ENCODE measurements at places on chromosomes 7 and 10. TPM values are rescaled to one million over a fixed set of nuclear protein-coding genes. Genes with fewer than 3 reads are reported as not detected.

DNA sequence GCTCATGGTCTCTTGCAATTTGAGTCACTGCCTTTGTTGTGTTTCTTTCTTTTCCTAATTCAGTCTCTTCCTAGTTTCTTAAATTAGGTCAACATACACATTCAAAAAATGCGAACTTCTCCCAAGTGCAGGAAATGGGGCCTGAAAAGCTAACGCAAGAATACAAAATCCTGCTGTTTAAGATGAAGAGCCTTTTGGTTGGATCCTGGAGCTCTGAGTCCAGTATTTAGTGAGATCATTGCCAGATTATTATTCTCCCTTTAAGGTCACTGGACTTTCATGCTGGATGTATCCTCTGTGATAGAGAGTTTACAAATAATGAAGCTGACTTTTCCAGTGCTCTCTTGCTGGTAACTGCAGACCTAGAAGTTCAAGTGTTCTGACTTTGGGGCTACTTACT is 401.9 kb upstream of the MKI67 start:
- DNase-seq: no peak

ABCA13 gene
- 1.7 TPM for total RNA-seq

- DNase-seq: peak; percentile 37
Measured at GRCh38 chr7:78226059-78226719, 427.6 kb downstream of the PHTF2 start.

- DNase-seq: no peak
Measured at GRCh38 chr7:65967361-65968155, 14.5 kb downstream of the GUSB start.

- DNase-seq: no peak
Measured at GRCh38 chr10:113930482-113931057, 76.1 kb downstream of the NHLRC2 start.

DNA sequence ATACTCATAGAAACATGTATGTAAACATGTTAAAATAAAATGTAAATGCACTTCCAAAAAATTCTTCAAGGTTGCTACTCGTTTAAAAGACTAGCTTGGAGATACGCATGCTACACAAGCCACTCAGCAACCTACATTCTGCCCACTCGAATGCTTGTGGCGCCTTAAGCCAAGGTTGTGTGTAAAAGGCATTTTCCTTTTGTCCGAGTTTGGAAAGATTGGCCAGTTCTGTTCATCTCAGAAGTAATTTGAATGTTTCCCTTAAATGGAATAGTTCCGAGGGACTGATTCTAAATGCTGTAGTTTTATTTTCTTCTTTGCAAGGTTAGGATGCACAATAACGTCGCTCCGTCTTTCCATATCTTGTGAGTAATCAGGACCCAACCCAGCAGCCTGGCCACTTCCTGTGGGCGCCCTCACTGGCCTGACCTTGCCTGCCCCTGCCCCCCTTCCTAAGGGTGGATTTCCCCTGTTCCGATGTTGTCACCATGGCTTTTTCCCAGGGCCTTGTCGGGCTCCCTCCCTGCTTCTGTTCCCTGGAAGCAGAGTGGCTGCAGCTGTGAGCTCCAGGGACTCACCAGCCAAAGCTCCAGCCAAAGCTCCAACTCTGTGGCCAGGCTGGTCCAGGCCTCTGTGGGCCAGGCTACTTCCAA is 70.6 kb downstream of the PTPRE start:
- peak; percentile 93 for DNase-seq

DNA sequence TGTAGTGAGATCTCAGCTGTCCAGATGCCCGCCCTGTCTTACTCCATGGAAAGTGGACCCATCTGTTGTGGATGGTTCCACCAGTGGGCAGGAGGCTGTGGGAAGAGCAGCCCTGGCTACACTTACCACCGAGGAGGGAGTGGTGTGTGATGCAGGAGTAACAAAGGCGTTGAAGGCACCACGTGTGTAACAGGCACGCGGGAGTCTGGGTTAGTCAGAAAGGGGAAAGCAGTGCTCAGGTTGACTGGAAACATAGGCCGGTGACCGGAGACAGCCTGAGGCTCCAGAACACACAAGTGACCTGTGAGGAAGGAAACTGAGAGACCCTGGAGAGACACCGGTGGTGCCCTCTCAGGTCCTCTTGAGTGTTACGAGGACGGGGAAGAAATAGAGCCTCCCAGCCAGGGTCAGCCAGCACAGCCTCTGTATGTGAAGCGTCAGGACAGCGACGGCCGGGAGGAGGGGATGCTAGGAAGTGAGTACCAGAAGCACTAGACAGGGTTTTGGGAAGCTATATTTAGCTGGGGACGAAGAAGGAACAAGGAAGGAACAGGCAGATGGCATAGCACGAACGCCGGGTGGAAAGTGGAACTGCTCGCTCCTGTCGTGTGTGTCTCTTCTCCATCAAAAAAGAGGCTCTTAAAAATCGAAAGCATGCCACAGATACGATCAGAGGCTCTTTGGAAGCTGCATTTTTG is 51.7 kb downstream of the DAGLB start:
- DNase-seq: no peak

DNA sequence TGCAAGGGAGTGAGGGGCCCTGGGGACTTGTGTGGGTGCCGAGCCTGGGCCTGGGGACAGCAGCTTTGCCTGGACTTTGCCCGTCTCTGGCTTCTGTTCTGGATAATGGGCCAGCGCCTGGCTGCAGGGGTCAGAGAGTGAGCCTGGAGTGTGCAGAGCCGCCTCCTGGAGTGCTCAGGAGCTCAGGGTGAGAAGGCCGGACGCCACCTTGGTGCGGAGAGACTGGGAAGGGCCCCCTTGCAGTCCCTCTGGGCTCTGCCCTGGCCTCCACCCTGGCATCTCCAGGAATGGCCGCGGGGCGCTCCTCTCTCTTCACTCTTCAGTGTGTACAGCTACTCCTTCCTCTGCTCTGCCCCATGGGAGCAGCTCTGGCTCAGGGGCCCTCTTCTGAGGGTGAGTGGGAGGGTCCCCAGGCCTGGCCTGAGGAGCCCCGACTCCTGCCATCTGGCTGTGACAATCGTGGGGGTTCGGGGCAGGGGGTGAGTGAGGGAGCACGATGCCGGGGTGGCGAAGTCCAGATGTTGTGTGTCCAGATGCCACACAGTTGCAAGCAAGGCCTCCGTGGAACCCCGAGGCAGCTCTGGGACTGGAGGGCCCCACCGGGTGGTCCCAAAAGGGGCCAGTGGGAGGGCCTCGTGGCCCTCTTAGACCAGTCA is 187.1 kb downstream of the DNAJB6 start:
- DNase-seq: no peak

NPFFR1 gene
- not detected for total RNA-seq

CPA5 gene
- not detected for total RNA-seq

GRCh38 chr10:109944613-109945012 is 21.3 kb upstream of the XPNPEP1 start:
- DNase-seq: no peak

AP1S1 gene
- total RNA-seq: 184 TPM

PTPN20 gene
- total RNA-seq: not detected

GRCh38 chr7:1564603-1565022 is 5.2 kb downstream of the PSMG3 start:
- DNase-seq: no peak

TMEM139 gene
- not detected for total RNA-seq

ANKRD22 gene
- 0.16 TPM for total RNA-seq

DNA sequence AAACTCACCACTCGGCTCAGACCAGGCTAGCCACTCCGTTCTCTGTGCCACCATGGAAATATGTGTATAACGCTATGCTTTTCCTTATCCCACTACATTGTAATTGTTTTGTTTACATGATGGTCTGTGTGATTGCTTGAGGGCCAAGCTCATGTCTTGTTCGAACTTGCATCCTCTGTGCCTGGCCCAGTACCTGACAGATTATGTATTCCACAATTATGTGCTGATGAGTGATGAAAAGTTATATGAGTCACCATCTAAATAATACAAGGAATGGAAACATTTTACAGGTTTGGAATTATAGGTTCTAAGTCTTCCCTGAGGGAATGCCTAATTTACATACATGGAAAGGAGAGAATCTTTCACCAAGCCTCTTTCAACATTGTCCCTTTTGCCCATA is 137.4 kb downstream of the C7orf25 start:
- no peak for DNase-seq

GRCh38 chr10:91552274-91553095 is 80.4 kb downstream of the PPP1R3C start:
- no peak for DNase-seq

DNA sequence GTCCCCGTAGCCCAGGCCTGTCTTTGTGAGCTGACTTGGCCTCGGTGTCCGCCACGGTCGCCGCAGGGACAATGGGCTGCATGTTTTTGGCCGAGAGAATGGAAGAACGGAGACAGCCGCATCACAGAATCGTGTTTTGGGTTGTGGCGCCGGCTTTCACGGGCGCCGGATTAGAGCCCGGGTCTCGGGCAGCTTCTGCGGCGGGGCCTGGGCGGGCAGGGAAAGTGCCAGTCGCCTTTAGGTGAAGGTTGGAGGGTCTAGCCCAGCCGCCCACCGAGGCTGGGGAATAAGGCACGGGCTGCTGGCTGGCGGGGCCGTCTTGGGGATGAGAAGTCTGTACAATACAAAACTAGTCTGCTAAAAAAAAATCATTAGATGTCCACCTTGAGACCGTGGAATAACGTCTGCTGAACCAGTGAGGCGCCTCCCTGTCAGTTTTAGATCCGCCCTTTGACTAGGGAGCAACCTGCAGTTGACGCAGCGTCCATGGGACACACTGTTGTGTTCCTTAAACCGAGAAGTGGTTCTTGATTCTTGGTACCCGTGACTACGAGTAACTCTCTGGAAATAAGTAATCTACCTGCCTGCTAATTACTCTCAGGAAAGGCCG is 577 bp downstream of the DNAJB9 start:
- peak; percentile 47 for DNase-seq

DNA sequence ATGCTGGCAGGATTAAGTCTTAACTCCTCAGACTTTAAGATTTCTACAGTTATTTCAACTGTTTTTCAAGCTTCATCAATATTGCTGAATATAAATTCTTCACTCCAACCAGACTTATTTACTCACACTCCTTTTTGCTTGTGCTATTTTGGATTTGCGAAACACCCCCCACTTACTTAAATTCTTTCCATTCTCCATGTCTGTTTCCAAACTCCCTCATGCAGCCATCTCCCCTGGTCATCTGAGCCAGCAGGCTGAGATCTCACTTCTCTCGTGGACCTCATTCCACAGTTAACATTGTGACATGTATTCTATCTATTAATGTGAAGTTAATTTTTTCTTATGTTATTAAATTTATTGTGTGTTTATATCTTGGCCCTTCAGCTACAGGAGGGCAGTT is 188.9 kb upstream of the HDAC9 start:
- DNase-seq: no peak

SKIDA1 gene
- 0.10 TPM for total RNA-seq

WNT2 gene
- not detected for total RNA-seq

- no peak for DNase-seq
Measured at GRCh38 chr10:56881218-56881617, 520.2 kb upstream of the ZWINT start.

DNA sequence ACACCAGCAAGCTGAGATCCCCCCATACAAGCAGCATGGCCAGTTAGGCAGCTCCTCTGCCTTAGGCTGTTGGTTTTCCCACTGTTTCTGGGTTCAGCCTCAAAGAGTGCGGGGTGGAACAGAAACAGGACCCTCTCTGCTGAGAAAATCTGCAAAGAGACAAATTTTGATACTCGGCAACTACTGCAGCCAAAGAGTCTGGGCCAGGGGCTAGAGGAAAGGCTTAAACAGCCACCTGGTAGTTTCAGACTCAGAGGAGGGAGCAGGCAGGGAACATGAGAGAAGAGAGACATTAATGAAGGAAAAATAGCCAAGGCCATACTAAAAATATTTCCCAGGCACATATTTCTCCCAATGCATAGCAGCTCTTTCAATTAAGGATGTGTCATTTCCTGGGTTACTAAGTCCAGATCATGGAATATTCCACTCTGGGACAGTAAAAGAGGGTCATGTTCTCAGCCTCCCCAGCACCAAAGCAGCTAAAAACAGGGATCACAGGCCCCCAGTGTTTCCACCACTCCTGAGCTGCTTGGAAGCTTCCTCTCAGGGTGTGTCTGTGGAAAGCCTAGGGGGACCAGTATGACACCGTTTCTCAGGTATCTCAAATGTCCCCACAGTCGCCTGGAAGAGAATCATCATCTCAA is 29.8 kb downstream of the PDLIM1 start:
- peak; percentile 45 for DNase-seq

VAX1 gene
- not detected for total RNA-seq

DNA sequence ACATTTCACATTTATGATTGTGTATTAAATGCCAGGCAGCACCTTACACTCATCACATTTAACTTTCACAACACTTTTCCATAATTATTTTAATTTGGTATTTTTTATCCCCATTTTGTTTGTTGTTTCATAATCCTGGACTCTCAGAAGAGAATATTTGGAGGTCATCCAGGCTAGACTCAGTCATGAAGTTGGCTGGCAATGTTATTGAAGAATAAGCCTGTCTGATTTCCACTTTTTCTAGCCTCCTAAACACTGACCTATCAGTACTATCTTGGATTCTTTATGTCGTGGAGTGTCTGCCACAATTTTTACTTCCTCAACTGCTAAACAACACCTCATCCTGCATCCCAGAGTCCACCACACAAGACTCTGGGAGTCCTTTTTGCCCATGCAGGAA is 372.3 kb upstream of the NRP1 start:
- no peak for DNase-seq

MBLAC1 gene
- 2.6 TPM for total RNA-seq

HOXA1 gene
- 1.3 TPM for total RNA-seq

- no peak for DNase-seq
Measured at GRCh38 chr7:21461282-21461681, 33.4 kb downstream of the SP4 start.

- DNase-seq: peak; percentile 83
Measured at GRCh38 chr10:13787015-13787421, 200.3 kb downstream of the PRPF18 start.

- no peak for DNase-seq
Measured at GRCh38 chr10:130500261-130501000, 364.2 kb downstream of the GLRX3 start.

DNA sequence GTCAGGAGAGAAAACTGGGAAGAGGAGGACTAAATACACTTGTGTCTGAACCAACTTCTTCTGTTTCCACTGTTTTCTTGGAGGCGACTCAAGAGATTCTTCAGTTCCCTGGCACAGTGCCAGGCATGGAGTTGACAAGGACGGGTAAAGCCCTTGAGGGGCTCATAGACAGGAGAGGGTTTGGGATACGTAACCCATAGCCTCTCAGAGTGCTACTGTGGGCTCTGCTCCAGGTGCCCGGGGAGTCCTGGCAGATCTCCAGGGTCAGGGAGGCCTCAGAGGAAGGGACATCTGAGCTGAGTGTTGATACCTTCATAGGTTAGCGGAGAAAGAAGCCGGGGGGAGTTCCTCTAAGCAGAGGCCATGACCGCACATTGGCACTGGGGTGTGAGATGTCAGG is 42.0 kb downstream of the GALNT17 start:
- no peak for DNase-seq

HOXA2 gene
- total RNA-seq: not detected

GRCh38 chr7:120989257-120990220 is 1.0 kb downstream of the CPED1 start:
- DNase-seq: peak; percentile 18

- no peak for DNase-seq
Measured at GRCh38 chr10:37701781-37702493, 155.5 kb downstream of the ZNF248 start.

FAM20C gene
- 24.0 TPM for total RNA-seq

SRGN gene
- 135 TPM for total RNA-seq

Measured in HT1080 (cell line).